A549 treated with Hydrocortisone at 1 μM for 4 hours (cell line): ENCODE measurements at places on chromosomes 3 and 15. TPM values are rescaled to one million over a fixed set of nuclear protein-coding genes. Genes with fewer than 3 reads are reported as not detected.

The BSN gene
- total RNA-seq, result 0.11 to 0.33 TPM (median 0.14 TPM) in 5 replicates

The PP2D1 gene
- not detected in 5 replicates for total RNA-seq

The GOLGA8H gene
- total RNA-seq, result 1.9 to 3.9 TPM (median 2.8 TPM) in 5 replicates

The TGM5 gene
- not detected in 5 replicates for total RNA-seq

The SAMD7 gene
- not detected in 5 replicates for total RNA-seq

The C15orf61 gene
- 2.2 to 4.9 TPM (median 4.3 TPM) in 5 replicates for total RNA-seq

The TIGIT gene
- total RNA-seq, result not detected in 5 replicates

The IL20RB gene
- total RNA-seq, result 0.67 to 1.6 TPM (median 0.97 TPM) in 5 replicates

The RFTN1 gene
- total RNA-seq, result 2.6 to 4.1 TPM (median 3.4 TPM) in 5 replicates

The ARNT2 gene
- 14.7 to 17.4 TPM (median 15.8 TPM) in 5 replicates for total RNA-seq

The TGM4 gene
- total RNA-seq, result 0.12 to 0.30 TPM (median 0.16 TPM) in 5 replicates

The TRAT1 gene
- not detected in 5 replicates for total RNA-seq

The MB21D2 gene
- total RNA-seq, result 4.1 to 6.0 TPM (median 4.9 TPM) in 5 replicates

The FGF12 gene
- 0.39 to 0.98 TPM (median 0.63 TPM) in 5 replicates for total RNA-seq

The DPPA2 gene
- total RNA-seq, result not detected in 5 replicates

The SMCO1 gene
- total RNA-seq, result not detected in 5 replicates

The PRSS50 gene
- total RNA-seq, result not detected in 5 replicates

The LMOD3 gene
- not detected in 5 replicates for total RNA-seq

The SCAANT1 gene
- total RNA-seq, result not detected in 5 replicates

The TM4SF18 gene
- 30.3 to 41.5 TPM (median 33.5 TPM) in 5 replicates for total RNA-seq

The ZNF80 gene
- not detected in 5 replicates for total RNA-seq

The SRGAP3 gene
- 0.54 to 1.0 TPM (median 0.70 TPM) in 5 replicates for total RNA-seq

The CACNA2D3 gene
- total RNA-seq, result 0.16 to 0.30 TPM (median 0.21 TPM) in 5 replicates

The MCF2L2 gene
- 0.13 to 0.22 TPM (median 0.18 TPM) in 5 replicates for total RNA-seq

The VIPR1 gene
- total RNA-seq, result 1.4 to 1.7 TPM (median 1.4 TPM) in 5 replicates

The SLC2A2 gene
- not detected in 5 replicates for total RNA-seq

The TRIM71 gene
- total RNA-seq, result 0.02 TPM in 2 of 5 replicates, not detected in the others

The FAM43A gene
- 11.9 to 21.9 TPM (median 19.8 TPM) in 5 replicates for total RNA-seq

The IGSF10 gene
- 0.30 to 0.54 TPM (median 0.47 TPM) in 5 replicates for total RNA-seq

The ARGFX gene
- not detected in 5 replicates for total RNA-seq

The GOLGA8B gene
- 14.1 to 19.7 TPM (median 17.7 TPM) in 5 replicates for total RNA-seq

The GOLGA6L10 gene
- total RNA-seq, result 0.37 to 0.71 TPM (median 0.44 TPM) in 5 replicates

The COL8A1 gene
- total RNA-seq, result not detected in 5 replicates

The PPP1R14D gene
- 0.17 to 0.32 TPM in 2 of 5 replicates, not detected in the others for total RNA-seq

The TRH gene
- total RNA-seq, result not detected in 5 replicates

The TRIM59 gene
- total RNA-seq, result 7.0 to 11.3 TPM (median 8.5 TPM) in 5 replicates

The CLDN18 gene
- not detected in 5 replicates for total RNA-seq

The NOX5 gene
- 0.11 to 0.35 TPM (median 0.20 TPM) in 5 replicates for total RNA-seq

The RBP2 gene
- total RNA-seq, result not detected in 5 replicates

The CELSR3 gene
- 3.7 to 4.5 TPM (median 4.3 TPM) in 5 replicates for total RNA-seq
